NCI-H226 (cell line): ENCODE measurements at places on chromosomes 2 and 18.

- peak; percentile 53 for DNase-seq
Observed at GRCh38 chr2:70009762-70010575, 48.5 kb upstream of the ASPRV1 start.

DNA sequence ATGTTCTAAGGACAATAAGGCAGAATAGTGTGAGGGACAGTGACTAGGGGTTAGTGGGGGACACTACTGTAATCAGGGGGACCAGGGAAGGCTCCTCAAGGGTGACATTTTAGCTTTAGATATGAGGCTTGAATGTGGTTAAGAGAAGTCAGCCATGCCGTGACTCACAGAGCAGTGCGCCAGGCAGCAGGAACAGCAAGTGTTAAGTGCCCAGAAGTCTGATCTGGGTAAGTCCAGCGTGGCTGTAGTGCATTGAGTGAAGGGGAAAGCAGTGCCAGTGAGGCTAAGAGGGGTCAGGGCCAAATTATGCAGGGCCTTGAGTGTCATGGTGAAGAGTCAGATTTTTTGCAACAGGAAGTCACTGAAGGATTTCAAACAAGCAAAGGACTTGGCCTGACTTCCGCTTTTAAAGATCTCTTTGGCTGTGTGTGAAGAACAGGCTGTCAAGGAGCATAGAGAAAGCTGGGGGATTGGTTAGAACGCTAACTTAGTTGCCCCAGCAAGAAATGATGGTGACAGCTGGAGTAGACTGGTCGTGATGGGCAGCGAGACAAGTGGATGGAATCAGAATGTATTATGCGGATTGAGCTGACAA lies 151.5 kb downstream of the MSH2 start:
- DNase-seq: no peak

GRCh38 chr2:212939777-212940531 lies 211.5 kb downstream of the IKZF2 start:
- no peak for DNase-seq

- no peak for DNase-seq
Observed at GRCh38 chr2:20594048-20594750, 56.7 kb downstream of the HS1BP3 start.

DNA sequence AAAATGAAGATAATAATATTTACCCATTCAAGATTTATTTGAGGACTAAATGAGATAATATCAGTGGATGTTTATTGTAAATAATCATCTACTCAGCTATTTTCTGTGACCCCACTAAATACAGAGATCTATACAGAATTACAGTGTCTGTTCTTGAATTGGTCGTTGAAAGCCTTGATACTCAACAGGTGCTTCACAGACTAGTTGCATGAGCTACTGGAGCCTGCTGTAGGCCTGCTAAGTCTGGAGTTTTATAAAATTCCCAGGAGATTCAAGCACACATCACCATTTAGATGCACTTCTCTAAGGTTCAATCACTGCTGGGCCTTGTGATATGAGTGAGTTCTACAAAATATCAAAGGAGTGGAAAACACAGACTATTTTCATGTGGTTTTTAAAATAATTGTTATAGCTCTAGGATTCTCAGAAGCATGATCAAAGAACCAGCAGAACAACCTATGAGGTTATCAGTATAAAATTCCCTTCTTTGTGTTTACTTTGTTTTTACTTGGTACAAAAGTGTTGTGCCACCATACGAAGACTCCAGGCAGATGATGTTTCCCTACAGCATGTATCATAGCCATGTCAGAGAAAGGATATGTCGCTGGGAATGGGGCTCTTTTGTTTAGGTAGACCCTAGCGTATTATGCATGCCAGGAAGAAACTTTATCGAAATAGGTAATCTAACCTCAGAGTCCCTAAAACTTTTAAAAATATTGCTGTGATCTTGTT lies 7.1 kb downstream of the SULT1C4 start:
- no peak for DNase-seq

- DNase-seq: no peak
Observed at GRCh38 chr2:145789636-145790035, 1269.7 kb upstream of the ZEB2 start.

GRCh38 chr2:138094031-138094430 lies 129.8 kb downstream of the HNMT start:
- no peak for DNase-seq

- peak; percentile 72 for DNase-seq
Observed at GRCh38 chr2:172427256-172427989, at the start of gene ITGA6. TSS of gene ITGA6 (plus strand) at chr2:172427586.

DNA sequence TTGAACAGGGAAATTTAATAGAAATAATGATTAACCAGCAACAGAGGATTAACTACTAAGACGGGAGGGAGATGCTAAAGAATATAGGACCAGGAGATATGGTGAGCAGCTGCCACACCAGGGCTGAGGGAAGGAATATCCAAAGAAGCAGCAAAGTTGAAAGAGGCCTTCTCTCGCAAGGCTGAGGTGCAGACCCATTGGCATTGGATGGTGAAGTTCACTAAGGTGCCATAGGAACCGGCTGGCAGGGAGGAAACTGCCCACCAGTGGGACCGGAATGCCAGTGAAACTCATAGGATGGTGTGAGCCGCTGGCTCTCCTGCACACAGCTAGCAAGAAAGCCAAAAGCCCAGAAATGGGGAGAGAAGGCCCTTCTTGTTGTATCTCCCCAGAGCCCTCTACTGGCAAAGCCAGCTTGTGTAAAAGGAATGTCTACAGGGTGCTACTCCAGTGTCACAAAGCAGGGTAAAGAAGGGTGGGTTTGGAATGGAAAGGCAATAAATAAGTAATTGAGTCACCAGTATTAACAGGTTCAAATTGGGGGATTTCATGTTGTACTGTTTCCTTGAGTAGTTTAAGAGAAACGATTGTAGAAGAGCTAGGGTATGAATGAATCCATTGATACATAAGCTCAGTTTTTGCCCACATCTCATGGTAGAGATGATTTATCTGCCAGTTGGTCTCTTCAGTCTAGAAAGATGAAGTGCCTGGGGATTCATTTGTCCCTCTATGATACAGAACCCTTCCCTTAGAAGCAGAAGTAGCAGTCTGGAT lies 36.0 kb downstream of the FARP2 start:
- no peak for DNase-seq
